Activated CD8-positive, alpha-beta memory T cell treated with anti-CD3 and anti-CD28 coated beads for 1 hour (primary cell): ENCODE measurements at places on chromosomes 1 and 21.

DNA sequence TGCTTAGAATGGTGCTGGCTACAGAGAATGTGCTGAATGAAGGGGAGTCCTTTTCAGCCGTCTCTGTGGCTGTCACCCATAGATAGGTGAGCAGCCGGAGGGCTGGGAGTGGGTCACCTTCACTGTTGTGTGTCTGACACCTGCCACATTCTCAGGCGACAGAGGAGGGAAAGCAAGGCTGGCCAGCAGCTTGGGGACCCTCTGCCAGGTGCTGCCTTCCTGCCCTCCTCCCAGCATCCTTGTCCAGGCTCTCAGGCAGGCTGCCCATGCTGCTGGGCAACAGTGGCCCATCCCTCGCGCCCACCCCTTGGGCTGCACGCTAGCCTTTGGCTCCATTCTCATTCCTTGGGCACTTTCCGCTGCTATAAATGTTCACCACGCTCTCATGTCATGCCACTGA, 22.1 kb downstream of the CYB5RL start:
- DNase-seq: no peak

DNA sequence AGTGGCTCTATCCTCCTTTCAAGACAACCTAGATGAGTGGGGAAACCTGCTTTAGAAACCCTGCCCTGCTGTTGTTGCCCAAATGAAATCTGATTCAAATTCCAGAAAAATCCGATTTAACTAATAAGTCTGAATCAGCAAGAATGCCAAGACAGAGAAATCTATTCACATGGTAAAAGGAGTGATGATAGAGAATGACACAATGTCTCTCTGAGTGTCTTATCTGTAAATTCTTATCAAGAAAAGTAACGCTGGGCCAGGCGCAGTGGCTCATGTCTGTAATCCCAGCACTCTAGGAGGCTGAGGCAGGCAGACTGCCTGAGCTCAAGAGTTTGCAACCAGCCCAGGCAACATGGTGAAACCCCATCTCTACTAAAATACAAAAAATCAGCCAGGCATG, 13.7 kb upstream of the GUCA2A start:
- no peak for DNase-seq

DNA sequence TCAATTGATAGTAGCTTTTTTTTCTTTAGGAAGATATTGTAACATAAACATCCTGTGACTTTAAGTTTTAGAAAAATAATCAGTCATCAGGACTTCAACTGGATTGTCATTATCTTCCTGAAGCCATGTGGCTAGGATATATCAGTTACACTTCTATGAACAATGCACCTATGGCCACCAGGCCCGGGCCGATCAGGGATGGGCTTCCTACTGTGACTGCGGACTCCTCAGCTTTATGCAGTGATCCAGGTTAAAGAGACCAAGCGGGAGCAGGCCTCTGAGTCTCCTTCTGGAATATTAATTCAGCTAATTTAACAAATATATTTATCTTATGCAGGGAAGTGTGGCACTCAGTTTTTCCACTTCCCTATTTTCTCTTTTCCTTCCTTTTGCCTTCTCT, 200.6 kb downstream of the ADGRL2 start:
- no peak for DNase-seq

DNA sequence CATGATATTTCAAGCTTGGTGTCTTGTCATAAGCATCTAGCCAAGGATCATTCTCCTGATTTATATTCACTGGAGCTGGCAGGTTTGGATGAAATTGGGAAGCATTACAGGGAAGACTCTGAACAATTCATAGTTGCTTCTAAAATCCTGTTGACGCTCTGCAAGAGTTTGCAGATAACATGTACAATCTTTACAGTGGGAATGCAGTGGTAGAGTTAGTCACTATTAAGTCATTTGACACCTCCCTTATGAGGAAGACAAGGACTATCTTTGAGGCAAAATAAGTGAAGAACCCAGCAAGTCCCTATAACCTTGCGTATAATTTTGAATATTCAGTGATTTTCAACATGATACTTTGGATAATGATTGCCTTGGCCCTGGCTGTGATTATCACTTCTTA, 45.3 kb upstream of the CRB1 start:
- DNase-seq: no peak

DNA sequence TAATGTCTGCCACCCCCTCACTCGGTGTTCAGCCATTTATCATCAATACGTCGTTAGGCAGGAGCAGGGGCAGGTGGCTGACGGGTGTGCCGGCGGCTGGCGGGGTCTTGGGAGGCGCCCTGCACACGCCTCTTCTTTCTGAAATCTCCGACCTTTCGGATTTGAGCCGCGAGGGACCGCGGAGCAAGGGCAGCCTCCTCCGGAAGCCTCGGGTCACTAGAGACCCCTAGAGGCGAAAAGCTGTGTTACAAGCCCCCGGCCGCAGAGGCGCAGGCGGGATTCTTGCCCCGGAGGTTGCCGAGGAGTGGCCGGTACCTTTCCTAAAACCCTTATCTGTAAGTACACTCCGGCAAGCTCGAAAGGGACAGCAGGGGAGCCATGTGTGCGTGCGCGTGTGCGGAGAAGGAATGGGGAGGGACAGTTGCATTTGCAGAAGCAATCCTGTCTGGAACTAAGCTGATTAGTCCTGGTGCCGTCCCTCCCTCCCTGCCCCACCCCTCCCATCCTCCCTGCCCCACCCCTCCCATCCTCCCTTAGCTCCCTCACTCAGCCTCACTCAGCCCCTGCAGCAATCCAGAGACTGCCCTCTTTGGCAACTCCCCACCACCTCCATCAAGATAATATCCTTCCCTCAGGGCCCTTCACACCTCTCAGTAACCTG, 11.0 kb downstream of the BRINP2 start:
- DNase-seq: no peak

DNA sequence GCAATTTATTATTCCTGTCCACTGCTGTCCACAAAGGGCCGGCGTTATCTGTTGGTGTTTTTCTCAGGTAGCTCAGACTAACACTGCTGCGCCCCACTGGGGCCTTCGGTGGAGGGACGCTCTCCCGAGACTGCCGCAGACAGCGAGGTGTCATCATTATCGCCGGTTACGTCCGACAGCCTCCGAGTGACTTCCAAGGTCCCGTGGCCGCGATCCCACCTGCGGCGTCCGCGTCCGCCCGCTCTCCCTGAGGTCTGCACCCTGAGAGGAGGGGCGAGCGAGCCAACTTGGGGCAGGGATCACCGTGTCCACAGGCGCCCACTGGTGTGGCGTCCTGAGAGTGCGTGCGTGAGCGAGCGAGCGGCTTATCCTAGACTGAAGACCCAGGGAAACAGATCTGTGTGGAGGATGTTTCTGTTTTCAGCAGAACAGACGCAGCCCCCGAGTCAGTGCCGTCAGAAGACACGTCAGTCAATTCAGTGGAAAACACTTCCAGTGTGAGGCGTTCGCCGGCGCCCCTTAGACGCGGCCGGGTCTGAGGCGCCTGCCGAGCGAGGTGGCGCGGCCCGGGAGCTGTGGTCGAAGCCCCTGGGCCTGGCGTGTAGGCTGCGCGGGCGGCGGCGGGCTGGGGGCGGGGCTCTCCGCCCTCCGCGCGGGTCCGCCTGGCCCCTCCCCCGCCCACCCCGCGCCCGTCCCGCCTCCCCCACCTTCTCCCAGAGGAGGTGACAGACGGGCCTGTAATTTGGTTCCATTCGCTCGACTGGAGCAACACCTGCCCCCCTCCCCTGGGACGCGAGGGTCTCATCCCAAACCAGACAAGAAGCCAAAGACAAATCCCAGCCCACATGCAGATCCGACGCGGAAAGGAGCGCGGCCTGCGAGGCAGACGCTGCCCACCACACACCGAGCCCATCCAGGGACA, 12.6 kb downstream of the NHLH2 start:
- no peak for DNase-seq

- no peak for DNase-seq
Measured at GRCh38 chr21:13827201-13827600, 217.6 kb downstream of the POTED start.

DNA sequence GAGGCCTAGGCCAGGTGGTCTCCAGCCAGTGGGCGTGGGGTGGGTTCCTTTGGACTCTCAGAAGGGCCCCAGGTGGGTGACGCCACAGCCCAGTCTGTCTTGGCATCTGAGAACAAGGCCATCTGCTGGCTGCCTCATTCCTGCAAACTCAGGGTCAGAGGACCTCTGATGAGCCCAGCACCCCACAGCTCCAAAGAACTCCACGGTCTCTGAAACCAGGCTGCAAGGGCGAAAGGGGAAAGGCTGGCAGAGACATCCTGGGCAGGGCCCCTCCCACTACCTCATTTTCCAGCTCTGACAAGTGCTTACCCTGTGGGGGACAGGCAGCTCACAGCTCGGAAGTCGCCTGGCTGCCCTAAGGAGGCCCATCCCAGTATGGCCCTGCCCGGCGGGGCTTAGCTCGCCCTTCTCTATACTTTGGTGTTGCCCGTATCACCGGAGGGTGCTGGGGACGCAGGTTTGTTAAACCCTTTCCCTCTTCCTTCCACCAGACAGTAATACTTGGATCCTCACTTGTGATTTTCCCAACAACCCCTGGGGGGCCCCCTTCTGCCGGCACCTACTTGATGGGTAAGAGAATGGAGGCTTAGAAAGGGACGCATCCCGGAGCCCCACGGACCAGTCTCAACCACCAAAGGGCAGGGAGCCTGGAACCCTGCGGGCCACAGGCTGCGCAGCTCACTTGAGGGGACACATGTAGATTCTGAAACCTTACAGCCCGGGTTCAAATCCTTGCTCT, 10.9 kb upstream of the EDN2 start:
- no peak for DNase-seq

DNA sequence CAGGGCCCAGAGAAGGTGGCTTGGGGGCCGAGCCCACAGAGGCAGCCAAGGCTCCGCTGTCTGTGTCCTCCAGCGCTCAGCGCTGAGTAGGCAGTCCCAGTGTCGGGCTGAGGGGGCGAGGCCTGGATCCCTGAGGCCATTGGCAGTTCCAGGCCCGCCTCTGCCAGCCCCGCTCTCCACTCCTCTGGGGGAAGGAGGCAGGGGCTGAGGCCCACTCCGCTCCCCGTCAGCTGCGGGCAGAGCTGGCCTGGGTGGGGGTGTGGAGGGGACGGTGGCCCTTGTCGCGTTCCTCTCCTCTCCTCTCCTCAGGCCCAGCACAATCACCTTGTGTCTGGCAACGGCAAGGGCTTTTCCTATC, 132.8 kb downstream of the CASZ1 start:
- no peak for DNase-seq

DNA sequence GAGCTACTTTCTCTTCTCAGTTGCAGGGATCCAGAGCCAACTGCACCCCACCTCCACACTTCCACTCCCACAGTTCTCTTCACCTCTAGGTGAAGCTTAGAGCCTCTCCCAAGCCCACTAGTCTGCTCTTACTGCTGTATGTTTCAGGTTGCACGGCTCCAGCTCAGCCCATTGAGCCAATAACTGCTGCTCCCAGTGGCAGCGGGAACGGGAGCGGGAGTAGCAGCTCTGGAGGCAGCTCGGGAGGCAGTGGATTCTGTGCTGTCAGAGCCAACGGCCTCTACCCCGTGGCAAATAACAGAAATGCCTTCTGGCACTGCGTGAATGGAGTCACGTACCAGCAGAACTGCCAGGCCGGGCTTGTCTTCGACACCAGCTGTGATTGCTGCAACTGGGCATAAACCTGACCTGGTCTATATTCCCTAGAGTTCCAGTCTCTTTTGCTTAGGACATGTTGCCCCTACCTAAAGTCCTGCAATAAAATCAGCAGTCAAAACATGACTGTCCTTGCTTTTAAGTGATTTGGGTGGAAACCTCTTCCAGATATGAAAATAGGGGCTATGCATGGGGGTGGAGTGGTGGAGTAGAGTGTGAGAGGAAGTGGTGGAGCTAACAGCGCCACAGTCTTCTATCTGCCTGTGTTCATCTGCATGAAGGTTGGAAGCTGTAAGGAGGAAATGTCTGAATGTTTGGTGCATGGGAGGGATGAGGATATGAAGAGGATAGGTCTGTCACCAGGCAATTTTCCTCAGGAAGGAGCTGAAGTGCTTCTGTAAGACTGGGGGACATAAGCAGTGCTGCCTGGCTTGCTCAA, 29.6 kb downstream of the CHIA start:
- no peak for DNase-seq

DNA sequence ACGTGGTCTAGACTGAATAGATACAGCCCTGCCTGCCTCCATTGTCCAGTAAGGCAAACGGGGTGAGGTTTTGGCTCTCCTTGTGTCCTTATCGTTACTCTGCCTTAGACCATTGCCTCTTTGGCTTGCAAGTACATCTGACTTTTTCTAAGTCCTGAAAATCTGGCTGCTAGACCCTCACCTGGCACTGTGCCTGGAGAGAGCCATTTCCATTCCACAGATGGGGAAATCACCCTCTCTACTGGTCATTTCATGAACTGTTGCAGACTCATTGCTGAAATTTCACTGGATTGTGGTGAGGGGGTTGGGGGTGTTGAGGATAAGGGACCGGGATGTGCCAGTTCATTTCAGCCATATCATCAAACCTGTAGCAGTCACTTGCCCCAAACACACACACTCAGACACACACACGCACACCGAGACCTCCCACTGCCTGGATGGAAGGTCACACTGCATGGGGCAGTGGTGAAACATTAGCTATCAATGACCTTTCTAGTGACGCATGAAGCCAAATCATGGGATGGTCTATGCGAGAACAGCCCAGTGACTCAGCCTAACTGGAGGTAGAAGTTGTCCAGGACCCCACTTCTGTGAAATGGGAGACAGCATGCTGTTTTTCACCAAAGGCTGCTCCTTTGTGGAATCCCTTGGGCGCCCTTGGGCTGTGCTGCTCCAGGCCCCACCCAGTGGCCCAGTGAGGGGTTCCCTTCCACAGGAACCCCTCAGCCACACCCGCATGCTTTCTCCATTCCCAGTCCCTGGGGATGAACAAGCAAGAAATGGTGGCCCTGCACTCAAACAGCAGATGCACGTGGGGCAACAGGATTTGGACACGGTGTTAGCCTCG, 34.9 kb upstream of the VASH2 start:
- DNase-seq: no peak

GRCh38 chr1:35278886-35279554, 10.5 kb downstream of the ZMYM4 start:
- DNase-seq: no peak

- DNase-seq: no peak
Measured at GRCh38 chr1:202361701-202362100, 13.2 kb downstream of the PPP1R12B start.

DNA sequence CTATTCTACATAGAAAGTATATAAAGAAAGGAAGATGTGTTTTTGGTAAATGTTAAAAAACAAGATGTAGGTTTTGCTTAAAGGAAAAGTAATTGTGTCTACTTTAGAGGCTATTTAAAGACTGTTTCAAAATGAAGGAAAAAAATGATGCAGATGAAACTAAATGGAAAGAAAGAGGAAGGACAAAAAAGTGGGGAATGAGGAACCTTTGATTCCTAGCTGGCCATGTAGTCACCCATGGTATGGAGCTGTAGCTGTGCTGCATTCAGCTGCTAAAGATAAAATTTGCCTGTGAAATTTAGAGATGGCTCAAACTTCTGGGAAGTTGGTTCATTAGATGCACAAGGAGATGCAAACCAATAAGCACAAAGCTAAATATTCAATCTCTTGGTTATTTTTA, 86.8 kb upstream of the SERBP1 start:
- no peak for DNase-seq

- DNase-seq: no peak
Measured at GRCh38 chr1:95927061-95927460, 693.1 kb downstream of the RWDD3 start.

DNA sequence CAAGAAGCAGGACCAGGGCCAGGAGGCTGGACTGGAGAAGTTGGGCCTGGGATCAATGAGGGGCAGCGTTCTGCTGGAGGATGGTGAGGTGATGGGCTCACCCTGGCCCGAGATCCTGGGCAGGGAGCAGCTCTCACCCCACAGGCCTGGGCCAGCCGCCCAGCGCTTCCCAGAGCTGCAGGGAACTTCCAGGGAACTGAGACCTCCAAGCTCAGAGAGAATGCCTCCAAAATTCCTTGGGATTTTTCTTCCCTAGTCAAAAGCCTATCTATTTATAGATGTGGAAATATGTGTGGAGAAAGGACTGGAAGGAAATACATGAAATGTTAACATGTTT, 121.2 kb downstream of the SPSB1 start:
- no peak for DNase-seq
